ENCODE measurements at places on chromosomes 3 and 15.

DNA sequence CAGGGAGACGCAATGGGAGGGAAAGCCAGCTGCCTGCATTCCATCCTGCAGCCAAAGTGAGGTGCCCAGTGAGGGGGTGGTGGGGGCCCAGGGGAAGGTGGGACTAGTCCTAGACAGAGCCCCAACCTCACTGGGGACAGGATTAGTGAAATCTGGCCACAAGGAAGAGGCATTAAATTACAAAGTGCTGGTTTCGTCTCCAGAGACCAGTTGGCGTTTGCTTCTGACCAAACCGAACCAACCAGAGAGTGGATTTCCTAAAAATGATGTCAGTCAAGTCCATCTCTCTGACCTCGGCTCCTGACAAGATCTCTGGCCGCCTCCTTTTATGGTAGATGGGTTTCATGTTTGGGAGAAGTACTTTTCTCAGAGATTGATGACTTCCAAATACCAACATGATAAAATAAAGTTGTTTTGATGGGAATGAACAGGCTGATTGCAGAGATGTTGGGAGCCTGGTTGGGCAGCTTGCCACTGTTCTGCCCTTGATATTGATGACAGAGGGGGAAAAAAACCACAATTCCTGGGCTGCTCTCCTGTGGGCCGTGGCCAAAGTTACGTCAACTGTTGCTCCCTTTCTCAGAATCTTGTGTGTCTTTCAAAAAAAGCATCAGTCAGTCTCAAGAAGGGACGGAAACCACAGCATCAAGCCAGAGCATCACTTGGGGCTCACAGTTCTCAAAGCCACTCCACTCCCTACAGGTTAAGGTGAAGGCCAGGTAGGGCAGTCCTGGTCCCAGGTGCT lies 24.6 kb downstream of the ITGA11 start:
- no peak for DNase-seq

DNA sequence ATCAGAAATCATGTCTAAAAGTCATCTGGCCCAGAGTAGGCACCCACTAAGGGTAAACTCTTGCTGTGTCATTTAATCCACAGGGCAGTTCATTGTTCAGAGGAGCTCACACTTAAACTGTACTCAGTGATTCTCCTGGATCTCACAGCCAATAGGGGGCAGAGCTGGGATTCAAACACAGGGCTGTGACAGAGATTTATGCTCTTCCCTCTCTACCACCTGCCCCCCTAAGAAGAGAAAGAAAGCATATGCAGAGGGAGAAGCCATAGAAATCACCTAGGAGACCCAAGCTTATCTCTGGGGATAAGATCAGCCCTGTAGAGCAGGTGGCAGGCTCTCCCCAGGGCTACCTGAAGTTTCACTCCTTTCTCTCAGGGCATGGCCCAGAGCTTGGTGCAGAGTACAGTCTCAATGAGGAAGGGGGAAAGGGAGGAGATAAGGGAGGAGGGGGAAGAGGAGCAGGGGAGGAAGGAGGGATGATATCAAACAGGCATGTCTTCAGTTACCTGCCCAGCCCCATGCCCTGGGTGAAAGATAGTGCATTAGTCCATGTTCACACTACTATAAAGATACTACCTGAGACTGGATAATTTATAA lies 51.8 kb upstream of the ADPGK start:
- no peak for DNase-seq

- DNase-seq, result no peak
These were observed 49.4 kb downstream of the ITGB5 start for GRCh38 chr3:124837730-124838186.

DNA sequence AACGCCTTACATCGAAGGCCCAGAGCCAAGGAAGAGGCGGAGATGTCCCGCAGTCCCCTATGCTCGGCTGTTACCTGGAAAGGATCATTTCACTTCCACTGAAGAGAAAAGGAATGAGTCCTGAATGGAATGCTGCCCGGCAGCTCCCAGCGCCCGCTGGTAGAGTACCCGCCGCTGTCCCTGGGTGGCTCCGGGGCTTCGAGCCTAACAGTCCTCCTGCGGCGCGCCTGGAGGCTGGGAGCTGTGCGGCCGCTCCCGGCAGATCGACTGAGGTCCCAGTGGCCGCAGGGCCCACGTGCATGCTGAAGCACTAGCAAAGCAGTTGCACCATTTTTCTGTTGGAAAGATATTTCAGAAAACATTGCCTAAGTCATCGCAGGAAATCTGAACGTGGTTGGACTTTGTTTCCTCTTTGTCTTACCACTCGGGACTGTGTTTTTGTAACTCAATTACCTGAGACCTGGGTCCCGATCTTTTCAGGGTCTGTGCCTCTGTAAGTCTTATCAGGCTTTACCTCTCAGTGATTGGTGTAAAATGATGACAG lies 984 bp downstream of the RNU6-1 start:
- DNase-seq, result no peak

GRCh38 chr3:67245545-67245944 lies 247.4 kb downstream of the KBTBD8 start:
- no peak for DNase-seq

DNA sequence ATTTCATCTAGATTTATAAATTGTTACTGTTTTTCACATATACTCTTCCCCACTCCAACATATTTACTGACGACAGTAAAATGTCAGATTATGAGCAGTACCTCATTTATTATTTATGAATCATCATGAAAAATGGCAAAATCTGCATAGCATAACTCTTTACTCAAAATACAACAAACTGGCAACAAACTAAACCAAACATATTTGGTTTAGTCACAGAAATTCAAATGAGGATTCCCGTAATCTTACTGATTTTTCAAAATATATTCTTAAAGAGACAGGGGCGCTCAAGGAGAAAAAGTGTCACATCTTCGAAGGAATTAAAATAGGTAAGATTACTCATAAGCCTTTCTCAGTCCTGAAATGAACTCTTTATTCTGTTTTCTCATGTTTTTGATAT lies 3.0 kb upstream of the GPR87 start:
- DNase-seq, result no peak

GRCh38 chr3:152346740-152347139 lies 78.0 kb downstream of the MBNL1 start:
- DNase-seq, result no peak

- no peak for DNase-seq
These were observed 543.1 kb downstream of the NTRK3 start for GRCh38 chr15:87713475-87713879.

DNA sequence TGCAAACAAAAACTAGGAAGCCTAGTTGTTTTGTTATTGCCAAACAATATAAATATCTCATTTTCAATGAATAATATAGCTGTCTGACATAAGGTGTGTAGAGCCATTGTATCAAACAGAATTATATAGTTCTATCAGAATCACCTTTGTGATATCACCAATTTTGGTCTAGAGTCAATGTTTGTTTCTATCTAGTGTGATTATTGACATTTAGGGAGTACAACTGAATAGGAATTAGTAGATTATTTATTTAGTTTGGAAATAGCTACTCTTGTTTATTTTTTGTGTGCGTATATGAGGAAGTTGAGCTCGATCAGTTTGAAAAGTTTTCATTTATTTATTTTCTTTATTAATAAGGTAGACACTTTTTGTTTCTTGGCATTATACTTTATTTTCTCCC lies 389.7 kb downstream of the NAALADL2 start:
- DNase-seq, result no peak

- no peak for DNase-seq
These were observed 16.2 kb downstream of the SLC6A6 start for GRCh38 chr3:14418296-14419250.

- no peak for DNase-seq
These were observed 116.5 kb downstream of the SLC9A9 start for GRCh38 chr3:143731776-143732175.

GRCh38 chr3:48595075-48595525 lies at the start of gene COL7A1:
Gene COL7A1 (minus strand): TSS chr3:48595329. CDS start chr3:48595159, 170 bp downstream.
- DNase-seq, result no peak

DNA sequence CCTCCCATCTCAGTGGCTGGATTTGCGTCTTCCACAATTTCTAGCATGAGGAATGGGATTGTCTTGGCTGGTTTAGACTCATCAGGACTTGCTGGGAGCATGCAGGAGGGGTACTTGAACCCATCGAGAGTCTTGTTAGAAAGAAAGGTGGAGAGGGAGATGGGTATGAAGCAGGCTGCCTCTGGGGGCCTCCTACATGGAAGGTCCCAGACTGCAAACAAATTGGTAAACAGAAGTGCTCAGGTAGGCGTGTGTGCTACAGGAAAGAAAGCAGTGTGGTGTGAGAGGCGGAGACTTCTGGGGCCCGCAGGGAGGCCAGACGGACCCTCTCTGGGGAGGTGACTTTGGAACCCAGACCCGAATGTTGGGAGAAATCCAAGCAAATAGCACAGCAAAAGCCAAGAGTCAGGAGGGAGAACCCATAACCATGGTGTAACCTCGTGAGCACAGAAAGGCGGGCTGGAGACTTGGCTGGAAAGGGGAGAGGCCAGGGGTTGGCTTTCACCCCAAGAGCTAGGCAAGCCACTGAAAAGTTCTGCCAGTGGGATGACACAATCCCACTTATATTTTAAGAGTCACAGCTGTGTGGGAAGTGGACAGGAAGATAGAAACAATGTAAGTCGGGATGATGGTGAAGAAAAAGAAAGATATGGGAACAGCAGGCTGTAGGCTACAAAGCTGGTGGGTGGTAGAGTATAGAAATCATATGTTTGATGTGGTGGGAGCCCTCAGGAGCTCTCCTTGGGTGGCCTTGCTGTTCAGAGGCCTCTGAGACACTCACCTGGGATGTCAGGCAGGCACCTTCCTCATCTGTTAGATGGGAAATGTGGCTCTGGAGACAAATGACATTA lies 130.1 kb upstream of the PRR20G start:
- no peak for DNase-seq

DNA sequence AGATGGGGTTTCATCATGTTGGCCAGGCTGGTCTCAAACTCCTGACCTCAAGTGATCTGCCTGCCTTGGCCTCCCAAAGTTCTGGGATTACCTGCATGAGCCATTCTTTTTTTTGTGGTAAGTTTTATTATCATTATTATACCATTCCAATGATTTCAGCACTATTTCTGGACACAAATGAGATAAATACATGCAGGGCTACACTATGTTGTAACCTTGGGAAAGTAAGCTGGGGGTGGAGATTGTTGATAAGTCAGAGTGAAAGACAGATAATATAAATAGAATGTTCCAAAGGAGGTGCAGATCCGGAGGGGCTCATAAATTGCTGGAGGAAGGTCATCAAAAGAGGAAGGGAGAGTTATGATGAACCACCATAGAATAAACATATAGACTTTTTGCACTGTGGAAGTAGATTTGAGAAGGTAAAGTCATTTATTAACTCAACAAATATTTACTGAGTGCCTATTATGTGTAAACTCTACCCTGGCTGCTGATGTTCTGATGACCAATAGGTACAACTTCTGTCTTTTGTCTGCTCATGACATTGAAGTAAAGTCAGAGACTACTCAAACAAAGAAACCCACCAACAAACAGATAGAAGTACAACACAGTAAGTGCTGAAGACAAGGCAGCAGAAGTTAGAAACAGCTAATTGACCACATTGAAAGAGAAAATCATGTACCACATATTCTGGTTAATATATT lies 478.9 kb upstream of the GOLIM4 start:
- DNase-seq, result no peak

GRCh38 chr3:141469720-141470119 lies 17.1 kb upstream of the RASA2 start:
- DNase-seq, result no peak

DNA sequence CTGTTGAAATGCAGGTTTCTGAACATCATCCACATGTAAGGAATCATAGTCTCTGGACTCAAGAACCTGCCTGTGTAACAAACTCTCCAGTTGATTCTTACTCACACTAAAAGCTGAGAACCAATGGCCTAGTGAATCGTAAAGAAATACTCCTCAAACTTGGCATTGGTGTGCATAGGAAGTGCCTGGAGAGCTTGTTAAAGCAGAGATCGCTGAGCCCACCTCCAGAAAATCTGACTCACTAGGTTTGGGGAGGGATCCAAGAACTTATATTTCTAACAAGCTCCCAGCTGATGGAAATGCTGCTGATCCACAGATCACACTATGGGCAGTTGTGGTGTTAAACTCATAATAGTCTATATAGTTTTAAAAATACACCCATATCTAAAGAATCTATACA lies 55.8 kb upstream of the LMCD1 start:
- no peak for DNase-seq

DNA sequence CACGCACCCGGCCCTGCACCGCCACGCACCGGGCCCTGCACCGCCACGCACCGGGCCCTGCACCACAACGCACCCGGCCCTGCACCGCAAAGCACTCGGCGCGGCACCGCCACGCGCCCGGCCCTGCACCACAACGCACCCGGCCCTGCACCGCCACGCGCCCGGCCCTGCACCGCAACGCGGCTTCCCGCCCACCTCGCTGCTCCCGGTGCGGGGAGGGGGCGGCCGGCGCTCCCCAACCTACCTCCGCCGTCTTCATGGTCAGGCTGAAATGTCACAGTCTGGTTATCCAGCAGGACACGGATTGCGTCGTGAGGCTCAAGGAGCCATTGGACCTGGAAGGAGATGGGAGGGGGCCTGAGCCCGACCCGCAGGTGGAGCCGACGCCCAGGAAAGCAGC lies 41.8 kb downstream of the MUC20 start:
- DNase-seq, result no peak

- no peak for DNase-seq
These were observed 133.7 kb upstream of the LRRN1 start for GRCh38 chr3:3665546-3665945.

DNA sequence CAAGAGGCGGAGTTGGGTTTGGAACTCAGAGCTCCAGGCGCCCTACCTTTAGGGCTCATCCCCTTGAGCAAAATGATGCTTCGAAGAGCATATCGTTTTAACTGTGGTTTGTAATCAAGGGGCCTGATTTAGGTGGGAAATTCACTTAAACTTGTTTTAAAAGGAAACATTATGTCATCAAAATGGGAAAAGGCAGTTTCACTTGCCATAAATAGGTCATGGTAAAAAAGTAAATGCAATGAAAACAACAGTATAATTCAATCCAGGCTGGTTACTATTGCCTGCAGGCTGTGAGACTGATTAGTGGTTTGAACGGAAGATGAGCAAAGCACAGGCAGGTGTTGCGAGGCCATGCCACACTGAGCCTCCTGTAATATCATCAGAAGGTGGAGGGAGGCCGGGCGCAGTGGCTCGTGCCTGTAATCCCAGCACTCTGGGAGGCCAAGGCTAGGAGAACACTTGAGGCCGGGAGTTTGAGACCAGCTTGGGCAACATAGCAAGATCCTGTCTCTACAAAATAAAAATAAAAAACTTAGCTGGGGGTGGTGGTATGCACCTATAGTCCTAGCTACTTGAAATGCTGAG lies 2.1 kb downstream of the HDAC11 start:
- no peak for DNase-seq

- no peak for DNase-seq
These were observed 473.9 kb upstream of the UBE2E2 start for GRCh38 chr3:22729212-22729611.

DNA sequence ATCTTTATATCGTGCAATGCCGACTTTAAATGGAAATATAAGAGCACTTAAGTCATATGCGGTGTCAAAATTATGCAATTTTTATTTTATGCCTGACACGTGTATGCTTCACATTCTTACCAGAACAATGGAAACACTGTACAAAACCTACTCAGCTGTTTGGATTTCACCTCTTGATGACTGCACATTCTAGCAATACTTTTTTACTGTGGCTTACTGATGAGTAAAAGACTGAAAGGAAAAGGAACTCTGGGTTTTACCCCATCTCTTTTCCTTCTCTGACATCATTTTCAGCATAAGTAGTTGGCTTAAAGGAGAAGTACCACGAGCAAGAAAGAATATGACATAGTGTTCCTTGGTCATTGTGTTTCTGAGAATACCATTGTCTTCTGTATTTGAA lies 142.8 kb downstream of the POLR2M start:
- DNase-seq, result no peak

- DNase-seq, result no peak
These were observed 84.7 kb upstream of the LMCD1 start for GRCh38 chr3:8416965-8417364.
